ENCODE measurements at places on chromosomes 2 and 18.

- no peak for DNase-seq
Measured at GRCh38 chr2:72696559-72696958, 129.3 kb downstream of the EXOC6B start.

DNA sequence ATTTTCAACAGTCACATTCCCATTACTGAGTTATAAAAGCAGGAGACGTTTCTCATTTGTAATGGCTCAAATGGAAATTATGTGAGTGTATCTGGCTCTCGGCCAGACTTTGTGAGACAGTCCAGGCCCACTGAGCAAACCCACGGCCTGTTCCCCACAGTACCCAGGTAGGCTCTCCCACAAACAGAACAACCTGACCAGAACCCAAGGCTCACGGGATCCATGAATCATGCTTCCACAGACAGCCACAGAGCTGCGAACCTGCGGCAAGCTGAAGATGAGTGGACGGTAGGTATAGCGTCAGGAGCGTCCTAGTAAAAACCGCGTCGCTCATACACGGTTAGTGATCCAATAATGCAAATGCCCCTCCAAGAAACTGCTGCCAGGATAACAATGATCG is 34.2 kb downstream of the NDUFA10 start:
- no peak for DNase-seq

GRCh38 chr2:95215018-95215612 is 7.8 kb downstream of the ZNF892 start:
- no peak for DNase-seq

DNA sequence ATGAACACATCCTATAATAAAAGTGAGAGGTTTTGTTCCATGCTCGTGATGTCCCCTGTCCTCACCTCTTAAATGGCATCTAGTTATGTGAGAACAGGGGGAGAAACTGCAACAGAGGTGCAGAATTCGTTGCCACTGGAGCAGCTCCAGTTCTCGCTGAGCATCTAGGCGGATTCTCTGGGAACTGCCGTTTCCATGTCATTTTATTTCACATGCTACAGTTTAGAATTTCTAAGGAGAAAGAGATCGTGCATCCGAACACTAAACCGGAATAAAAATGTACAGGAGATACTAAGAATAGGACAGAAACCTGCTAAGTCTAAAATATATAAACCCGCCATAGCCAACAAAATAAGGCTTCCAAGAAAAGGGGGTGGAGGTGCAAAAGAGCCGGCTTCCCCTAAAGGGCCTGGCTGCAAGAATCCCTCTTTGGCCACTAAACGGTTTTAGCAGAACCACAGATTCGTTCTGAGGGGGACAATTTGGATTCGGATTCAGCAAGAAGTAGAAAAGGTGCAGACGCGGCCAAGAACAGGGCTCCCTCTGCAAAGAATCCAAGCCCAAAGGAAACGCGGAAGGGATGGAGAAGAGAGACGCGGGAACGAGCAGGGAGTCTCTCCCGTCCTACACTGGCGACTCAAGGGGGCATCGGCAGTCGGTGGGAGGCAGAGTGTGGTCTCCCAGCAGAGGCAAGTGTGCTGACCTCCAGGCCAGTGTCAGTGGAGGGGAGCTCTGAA is 1.3 kb downstream of the TMEM163 start:
- DNase-seq = no peak

DNA sequence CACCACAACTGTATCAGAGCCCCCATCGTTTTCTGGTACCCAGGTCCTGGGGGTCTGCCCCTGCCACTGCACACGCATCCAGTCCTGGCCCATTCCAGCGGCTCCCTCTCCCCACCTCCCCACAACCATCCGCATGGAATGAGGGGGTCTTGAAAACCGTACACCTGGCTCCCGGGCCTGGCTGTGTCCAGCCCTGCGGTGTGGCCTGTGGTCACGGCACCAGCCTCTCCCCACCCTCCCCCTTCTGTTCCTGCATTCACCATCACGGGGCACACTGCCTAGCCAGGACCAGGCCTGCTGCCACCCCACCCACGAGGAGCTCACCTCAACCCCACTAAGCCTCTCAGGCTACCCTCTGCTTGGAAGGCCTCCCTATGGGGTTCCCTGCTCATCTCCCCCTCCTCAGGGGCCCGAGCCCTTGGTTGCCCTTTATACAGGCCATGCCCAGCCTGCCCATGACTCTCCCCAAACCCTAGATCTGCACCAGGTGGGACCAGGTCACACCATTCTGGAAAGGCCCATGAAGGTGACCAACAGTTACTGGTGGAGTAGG is 11.4 kb downstream of the GPR35 start:
- no peak for DNase-seq

- DNase-seq = no peak
Measured at GRCh38 chr2:235860871-235861270, 307.3 kb downstream of the GBX2 start.

GRCh38 chr2:156423674-156424282 is 12.4 kb upstream of the GPD2 start:
- no peak for DNase-seq

GRCh38 chr2:29902356-29902755 is 19.0 kb downstream of the ALK start:
- DNase-seq = no peak

DNA sequence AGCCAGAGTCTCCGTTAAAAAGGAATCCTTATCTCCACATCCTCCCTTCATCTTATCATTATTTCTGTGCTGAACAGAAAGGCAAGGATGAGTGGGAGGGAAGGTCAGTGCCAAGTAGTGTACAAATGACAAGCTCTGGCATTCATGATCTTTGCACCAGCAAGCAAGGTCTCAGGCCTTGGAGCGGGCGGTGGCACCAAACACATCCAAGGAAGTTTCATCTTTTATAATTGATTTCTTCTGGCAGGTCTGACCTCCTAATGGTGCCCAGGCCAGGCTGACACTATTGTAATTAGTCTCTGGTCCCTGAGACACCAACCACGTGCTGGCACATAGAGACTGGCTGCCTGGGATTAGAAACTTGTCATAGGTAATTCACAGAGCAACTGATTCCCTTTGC is 336.6 kb downstream of the EN1 start:
- DNase-seq = no peak

- no peak for DNase-seq
Measured at GRCh38 chr2:72494392-72494791, 331.4 kb downstream of the EXOC6B start.

- DNase-seq = no peak
Measured at GRCh38 chr2:144681389-144681788, 161.5 kb upstream of the ZEB2 start.

DNA sequence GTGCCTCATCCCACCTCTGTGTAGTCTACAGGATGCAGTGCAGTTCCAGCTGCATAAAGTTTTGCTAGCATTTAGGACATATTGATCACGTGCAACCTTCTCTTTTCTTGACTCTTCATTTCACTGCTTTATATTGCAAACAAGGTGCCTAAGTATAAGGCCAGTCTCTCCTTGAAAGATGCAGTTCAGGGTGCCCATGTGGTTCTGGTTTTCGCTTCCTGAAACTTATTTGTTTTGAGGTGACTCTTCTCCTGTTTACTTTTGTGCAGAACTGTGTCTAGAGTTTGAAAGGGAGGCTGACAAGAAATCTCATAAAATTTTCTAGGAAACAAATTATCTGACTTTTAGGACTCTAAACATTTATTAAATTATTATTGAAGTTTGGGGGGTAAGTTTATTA is 189.9 kb downstream of the UBE2E3 start:
- DNase-seq = no peak

GRCh38 chr2:51194656-51195055 is 162.7 kb upstream of the NRXN1 start:
- DNase-seq = no peak

- DNase-seq = no peak
Measured at GRCh38 chr2:239249776-239250175, 151.0 kb downstream of the HDAC4 start.

- no peak for DNase-seq
Measured at GRCh38 chr2:65486802-65487201, 54.4 kb upstream of the SPRED2 start.

GRCh38 chr2:20661421-20662307 is 5.3 kb upstream of the GDF7 start:
- DNase-seq = peak; percentile 60

DNA sequence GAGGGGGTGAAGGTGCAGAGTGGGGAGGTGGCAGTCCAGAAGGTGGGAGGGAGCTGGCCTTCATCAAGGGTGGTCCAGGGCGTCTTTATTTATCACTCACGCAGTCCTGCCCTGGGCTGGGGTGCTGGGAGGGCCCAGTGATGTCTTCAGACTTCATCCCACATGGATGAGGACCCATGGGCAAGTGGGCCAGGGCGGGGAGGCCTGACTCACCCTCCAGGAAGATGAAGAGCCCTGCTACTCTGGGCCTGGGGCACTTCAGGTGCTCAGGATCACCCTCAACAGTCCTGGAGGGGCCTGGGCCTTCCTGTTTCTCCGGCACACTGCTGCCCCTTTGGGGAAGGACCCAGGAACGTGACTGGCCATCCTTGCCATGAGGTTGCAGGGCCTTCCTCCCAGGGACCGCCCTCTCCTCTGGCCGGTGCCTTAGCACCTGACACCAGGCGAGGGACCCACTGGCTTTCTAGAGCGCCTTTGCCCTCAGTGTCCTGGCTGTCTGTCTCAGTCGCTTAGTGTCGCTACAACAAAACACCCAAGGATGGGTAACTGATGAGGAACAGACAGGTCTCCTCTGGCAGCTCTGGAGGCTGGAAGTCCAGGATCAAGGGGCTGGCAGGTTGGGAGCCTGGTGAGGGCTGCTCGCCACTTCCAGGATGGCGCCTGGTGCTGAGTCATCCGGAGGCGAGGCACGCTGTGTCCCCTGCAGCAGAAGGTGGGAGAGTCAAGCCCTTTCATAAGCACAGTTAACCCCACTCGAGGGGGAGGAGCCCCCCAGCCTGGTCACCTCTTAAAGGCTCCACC is 57.8 kb upstream of the HS6ST1 start:
- no peak for DNase-seq

DNA sequence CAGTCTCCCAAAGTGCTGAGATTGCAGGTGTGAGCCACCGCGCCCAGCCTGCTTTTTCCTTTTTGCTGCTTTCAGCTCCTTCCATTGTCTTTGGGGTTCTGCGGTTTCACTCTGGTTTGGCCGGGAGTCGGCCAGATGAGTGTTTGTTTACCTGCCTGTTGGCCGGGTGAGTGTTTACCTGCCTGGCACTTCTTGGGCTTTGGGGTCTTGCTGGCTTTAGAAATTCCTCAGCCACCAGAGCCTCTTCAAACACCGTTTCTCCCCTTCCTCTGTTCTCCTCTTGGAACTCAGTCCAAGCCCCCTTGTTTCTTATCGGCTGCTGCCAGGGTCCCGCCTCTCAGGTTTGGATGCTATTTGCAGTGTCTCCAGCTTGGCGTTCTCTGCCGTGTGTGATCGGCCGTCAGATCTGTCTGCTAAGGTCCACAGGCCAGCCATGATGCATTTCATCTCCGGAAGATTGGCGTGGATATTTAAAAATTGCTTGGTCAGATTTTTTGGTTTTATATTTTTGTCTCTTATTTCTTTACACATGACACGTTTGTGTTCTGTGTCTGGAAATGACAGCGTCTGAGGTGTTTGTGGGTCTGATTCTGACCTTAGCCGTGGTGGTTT is 14.2 kb upstream of the GAL3ST2 start:
- DNase-seq = no peak

DNA sequence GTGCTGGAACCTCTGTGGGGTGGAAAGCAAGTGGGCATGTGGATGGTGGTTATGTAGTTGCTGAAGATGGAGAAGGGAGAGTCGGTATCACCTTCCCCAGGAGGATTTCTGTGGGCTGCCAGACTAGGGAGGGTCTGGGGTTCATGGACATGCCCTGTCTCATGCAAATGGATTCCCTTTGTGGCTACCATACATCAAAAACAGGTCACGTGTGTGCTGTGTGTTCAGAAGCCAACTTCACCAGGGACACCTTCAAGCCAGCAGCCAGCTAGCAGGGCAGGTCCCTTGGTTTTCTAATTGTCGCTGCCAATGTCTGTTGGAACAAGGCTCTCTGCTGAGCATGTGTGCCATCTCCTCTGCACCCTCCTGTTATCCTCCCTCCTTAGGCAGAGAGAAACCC is 155.2 kb downstream of the ATP9B start:
- no peak for DNase-seq

DNA sequence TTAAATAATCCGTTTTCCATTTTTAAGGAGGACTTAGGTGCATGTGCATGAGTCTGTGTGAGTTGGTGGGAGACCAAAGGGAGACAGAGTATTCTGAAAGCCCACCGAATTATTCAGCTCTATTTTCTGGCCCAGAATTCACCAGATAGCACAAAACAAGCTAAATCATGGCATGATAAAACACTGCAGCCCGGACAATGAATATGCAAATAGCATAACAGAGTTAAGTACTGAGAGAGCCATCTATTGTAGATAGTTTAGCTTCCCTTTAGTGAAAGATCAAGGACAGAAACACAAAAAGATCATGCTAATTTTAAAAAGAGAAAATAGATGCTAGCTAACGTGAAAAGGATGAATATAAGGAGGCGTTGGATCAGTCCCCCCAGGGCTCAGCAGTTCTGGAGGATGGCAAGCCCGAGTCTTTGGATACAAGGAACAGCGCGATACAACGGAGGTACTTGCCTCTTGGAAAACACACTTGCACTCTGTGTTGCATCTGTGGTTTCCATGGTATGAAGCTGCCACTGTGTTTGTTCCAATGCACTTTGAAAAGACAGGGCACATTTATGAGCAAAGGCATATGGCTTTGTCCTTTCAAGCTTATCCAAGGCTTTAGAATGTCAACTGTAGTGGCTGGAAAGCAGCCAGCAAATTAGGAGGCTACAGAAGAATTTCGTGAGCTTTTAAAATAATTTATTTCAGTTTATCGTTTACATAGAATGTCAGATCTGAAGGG is 119.9 kb downstream of the LYPD1 start:
- DNase-seq = no peak

DNA sequence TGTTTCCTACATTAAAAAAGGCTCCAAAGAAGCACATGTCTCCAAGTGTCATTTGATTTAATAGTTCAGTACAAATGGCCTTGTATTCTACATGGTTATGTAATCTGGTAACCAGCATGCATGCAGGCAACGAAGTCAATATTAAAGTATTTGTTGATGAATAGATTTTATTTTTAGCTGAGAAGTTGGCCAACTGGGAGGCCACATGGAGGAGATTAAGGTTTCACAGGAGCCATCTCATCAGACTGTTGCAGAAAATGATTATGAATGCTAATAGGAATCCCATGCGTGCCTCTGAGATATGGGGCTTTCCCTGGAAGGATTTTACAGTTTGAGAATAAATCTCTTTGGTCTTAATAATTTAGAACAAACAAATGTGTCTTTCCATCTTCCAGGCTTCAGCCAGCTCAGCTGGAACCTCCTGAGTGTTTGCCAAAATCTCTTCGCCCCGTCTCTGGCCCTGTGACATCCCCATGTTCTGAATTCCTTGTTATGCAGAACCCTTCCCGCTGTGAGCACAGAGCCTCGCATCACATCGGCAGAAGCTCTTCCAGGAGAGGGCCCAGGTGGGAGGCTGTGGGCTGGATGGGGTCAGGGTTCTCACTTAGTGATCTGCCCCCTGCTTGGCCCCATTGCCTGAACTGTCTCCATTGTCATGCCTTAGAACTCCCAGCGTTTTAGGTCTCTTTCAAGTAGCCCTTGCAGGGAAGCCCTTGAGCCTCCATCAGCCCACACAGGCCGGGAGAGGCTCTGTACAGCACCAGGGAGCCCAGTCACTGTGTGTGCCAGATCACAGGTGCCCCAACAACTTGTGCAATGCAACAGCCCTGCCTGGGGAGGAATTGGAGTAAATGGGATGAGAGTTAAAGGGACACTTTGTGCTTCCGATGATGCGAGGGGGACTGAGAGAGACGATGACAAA is 190.5 kb upstream of the TWIST2 start:
- DNase-seq = no peak

GRCh38 chr2:109170645-109171044 is 41.6 kb downstream of the SH3RF3 start:
- DNase-seq = no peak

- no peak for DNase-seq
Measured at GRCh38 chr18:58426611-58427010, 202.3 kb downstream of the ALPK2 start.

Measured in T-helper 2 cell (primary cell).